T47D (cell line): ENCODE measurements at places on chromosomes 4 and X.

DNA sequence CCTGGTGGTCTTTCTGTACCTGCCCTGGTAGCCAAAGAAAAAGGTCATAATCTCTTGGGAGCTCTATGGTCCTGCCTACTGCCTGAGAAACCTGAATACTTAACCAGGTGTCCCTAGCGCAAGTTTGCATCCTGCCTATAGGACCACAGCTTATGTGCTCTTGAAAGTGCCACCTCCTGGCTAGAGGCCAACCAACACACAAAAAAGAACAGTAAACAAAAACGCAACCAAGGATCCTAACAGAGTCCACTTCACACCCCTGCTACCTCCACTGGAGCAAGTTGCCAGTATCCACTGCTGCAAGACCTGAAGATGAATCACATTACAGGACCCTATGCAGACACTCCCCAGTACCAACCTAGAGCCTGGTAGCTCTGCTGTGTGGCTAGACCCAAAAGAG lies 103.2 kb upstream of the PABPC5 start:
- DNase-seq: no peak

DNA sequence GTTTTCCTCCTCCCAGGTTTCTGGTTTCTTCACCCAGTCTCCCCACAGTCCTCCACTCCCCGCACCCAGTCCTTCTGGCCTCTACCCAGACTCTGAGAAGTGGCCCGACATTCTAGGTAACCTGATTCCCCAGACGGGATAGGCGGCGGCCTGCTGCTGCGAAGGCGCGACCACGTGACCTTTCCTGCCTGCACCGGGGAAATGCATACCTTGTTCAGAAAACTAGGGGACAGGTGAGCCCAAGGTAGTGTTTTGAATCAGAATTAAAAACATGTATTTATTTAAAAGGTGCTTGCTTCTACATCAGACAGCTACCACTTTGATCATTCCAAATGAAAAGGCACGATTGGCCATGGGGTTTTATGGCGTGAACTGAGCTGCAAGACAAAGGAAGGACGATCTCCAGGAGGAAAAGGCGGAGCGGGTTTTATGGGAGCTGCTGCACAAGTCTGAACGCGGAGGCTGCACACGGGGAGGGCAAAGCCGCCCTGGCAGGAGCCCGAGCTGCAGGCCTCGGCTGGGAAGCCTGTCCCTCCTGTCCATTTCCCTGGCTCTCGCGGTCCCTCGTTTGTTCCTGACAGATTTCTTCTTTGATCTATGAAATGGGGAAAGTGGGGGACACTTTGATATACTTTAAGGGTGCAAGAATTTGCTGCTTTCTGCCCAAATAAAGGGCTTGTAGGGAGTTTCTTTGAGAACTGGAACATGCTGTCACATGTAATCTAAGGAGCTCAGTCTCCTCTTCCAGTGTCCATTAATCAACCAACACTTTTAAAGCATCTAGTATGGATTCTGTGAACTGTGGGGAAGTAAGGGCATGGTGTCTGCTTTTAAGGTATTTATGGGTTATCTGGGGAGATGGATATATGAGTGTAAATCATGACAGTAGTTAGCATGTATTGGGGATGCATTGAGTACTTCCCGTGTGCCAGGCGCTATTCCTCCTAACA lies 150.9 kb downstream of the SPRY1 start:
- DNase-seq: no peak

DNA sequence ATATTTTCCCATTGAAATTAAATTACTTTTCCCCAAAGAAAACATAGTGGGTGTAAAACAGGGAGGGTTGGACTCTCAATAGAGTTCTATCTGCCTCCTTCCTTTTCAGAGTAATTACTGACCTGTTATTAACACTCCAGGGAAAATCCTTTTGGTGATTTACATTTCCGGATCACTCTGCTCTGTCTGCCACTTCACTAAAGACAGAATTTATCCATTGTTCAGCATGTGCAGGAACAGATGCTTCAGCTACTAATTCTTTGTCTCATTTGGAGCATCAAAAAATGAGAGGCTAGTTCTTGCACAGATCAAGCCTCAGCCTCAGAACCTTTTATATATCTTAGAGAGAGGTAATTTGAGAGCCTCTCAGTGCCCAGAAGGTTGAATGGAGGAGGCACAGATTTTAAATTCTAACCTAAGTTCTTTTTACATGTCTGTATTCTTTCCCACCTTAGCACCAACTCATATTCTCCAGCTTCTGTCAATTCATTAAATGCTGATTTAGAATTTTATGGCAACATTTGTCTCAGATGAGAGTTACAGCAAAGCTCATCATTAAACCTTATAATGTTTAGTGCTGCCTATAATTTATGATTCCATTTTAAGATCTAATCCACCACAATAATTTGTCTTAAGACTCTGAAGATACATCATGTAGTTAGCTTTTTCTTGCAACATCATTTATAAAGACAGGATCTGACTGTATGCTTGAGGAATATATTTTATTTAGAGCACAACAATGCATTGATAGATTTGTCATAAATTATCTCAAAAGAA lies 1494.4 kb downstream of the STIM2 start:
- no peak for DNase-seq

GRCh38 chrX:19862634-19863211 lies 24.7 kb downstream of the SH3KBP1 start:
- DNase-seq: no peak

- DNase-seq: peak; percentile 49
These were observed 4.3 kb upstream of the SHROOM3 start for GRCh38 chr4:76430519-76431388.

- no peak for DNase-seq
These were observed 532.8 kb downstream of the RPA4 start for GRCh38 chrX:97416461-97416860.

GRCh38 chr4:56744030-56744429 lies 62.9 kb upstream of the HOPX start:
- no peak for DNase-seq

DNA sequence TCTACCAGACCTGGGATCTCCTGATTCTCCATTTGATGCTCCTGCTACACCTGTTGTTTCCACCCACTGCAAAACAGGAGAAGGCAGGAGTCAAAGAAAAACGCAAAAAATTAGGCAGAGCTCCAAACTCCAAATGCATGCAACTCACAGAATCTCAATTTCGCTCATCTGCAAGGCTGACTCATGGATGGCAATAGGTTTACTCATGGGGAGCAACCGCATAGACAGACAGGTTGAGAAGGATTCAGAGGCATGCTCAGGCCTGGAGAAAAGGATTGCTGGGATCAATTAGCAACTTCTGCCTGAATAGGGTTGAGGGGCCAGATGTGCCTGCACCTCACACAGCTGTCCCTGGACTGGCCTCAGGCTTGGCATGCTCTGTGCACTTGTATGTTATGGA lies 231.0 kb downstream of the LDB2 start:
- no peak for DNase-seq

DNA sequence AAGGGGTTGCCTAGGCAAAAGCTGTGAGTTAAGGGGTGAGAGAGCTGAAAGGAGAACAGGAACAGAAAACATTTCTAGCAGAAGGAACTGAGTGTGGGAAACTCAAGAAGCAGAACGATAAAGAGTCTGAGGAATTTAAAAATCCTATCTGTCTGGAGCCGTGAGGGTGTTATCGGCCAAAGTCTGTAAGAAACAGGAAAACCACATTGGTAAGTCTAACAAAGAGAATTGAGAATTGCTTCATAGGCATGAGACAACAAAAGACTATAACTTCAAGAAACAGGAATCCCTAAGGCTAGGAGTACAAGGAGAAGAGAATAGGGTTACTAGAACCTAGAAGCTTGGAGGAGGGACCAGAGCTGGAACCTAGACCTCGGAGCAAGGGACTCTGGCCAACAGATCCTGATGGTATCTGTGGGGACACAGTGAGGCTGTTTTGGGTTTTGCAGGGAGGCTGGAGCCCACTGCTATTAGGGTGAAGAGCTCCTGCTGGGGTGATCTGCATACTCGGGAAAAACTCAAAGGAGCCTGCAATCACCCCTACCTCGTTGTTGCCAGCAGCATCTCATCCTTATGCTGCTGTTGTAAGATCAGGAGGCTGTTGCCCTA lies 175.6 kb downstream of the FBXO8 start:
- DNase-seq: no peak

DNA sequence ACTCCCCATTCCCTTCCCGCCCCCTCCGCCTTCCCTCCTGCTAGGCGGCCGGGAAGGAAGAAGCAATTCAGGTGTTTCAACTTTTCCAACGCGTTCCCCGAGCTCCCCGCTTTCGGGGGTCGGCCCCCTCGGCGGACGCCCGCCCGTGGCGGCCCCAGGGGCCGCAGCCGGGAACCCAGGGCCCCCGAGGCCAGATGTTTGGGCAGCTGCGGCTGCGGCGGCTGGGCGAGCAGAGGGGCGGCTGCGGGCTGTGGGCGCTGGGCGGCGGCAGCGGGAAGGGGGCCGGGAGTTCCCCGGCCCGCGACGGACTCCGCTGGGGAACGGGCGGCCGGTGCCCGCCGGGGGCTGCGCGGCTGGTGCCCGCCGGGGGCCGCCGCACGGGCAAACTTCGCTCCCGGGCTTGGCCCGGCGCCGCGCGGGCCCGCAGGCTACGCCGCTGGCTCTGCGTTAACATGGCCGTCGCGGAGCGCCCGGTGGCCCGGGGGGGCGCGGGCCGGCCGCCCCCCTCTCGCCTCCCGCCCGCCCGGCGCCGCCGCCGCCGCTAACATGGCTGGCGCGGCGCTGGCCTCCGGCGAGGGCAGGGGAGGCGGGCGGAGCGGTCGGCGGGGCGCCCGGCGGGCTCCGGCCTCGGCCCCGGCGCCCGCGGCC lies 510 bp downstream of the HMGB3 start:
- DNase-seq: no peak

DNA sequence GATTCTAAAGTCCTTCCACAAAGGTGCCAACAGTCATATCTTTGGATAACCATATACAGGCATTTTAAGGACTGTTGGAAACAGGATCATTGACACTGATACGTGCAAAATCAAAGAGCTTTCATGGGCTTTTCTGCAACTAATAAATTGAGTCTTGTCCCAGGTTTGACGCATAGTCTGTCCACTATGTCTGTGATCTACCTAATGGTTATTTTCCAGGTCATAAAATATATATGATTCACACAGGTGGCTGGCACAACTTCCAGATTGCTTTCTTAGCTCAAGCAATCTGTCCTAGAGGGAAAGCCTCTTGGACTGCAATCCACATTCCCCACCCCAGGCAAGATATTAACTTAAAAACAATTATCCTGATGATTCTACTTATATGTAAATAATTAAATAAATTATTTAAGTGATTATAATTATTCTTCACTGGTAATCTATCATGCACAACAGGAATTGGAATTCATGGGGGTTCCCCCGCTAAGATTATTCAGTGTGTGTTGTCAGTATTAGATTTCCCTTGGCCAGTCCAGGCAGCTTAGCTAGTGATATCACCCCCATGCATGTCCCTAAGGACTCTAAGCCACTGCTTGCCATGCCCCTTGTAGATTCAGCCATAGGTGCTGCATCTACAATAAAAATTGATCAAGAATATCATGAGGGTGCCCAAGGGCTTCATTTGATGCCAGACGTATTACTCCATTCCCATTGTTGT lies 97.8 kb downstream of the TLL1 start:
- no peak for DNase-seq

- no peak for DNase-seq
These were observed 184.4 kb downstream of the DKK2 start for GRCh38 chr4:106851726-106852125.

GRCh38 chr4:82124365-82124764 lies 249.4 kb downstream of the HNRNPD start:
- DNase-seq: no peak

DNA sequence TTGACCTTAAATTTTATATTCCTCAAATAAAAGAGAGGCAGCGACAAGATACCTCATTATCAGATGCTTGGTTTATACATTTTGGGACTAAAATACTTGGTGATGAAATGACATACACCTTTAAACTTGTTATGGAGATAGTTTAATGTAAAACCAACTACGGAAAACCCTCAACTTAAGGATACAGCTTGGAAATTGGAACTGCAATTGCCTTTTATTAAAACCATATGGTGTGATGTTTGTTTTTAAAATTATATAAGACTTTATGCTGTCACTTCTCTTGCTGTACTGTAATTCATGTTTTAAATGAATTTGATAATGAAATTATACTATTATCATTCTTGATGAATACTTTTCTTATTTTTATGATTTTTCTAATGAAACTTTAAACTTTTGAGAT lies 25.9 kb downstream of the METTL14 start:
- no peak for DNase-seq

DNA sequence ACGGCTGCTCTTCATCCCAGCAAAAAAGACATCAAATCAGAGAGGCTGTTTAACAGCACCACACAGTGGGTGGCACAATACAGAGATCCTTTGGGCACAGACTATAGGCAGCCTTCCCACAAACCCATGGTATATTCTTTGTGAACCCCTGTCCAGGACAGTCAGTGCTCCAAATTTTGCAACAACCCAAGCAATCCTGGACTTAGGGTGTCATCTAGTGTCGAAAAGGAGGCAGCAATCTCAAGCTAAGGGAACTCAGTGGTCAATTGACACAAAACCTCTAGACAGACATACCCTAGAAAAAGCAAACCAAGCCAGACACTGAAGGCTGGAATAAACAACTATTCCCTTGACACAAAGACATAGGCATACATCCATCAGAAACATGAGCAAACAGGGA lies 137.4 kb downstream of the BMP15 start:
- peak; percentile 47 for DNase-seq

- DNase-seq: no peak
These were observed 40.0 kb upstream of the ADRA2C start for GRCh38 chr4:3725936-3726870.

DNA sequence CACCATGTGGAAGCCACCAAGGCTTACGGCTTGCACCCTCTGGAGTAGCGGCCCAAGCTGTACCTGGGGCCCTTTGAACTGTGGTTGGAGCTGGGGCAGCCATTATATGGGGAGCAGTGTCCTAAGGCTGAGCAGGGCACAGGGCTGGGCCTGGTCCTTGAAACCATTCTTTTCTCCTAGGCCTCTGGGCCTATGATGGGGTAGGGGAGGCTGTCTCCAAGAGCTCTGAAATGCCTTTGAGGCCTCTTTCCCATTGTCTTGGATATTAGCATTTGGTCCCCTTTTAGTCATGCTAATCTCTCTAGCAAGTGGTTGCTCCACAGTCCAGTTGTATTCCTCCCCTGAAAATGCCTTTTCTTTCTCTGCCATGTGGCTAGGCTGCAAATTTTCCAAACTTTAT lies 96.4 kb upstream of the ARX start:
- DNase-seq: no peak

GRCh38 chr4:71189471-71189870 lies 149.3 kb upstream of the SLC4A4 start:
- no peak for DNase-seq

DNA sequence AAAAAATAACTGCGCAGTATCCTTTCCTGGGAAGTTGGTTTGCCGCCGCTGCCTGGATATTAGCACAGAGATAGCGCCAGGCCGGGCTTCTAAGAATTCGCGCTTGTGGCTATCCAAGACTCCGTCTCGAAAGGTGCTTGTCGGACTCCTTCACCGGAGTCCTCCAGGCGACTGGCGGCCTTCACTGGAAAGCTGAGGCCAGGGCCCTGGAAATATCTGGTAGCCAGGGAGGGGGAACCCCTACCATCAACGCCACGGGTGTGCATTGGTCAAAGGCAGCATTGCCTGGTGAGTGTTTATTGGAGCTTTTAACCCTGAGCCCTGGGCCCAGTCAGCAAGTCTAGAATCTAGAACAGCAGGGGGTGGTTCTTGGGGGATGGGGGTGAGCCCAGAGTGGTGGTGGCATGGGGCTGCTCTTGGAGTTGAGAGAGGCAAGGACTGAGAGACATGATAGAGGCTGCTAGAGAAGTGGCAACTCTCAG lies 577 bp upstream of the PIM2 start:
- no peak for DNase-seq

- no peak for DNase-seq
These were observed 34.1 kb downstream of the DCHS2 start for GRCh38 chr4:154457471-154457870.

GRCh38 chr4:94486372-94486801 lies 34.6 kb downstream of the PDLIM5 start:
- no peak for DNase-seq

- no peak for DNase-seq
These were observed 37.4 kb downstream of the CYTL1 start for GRCh38 chr4:4981827-4982226.
